ENCODE measurements at places on chromosomes 2 and 18. TPM values are rescaled to one million over a fixed set of nuclear protein-coding genes. Genes with fewer than 3 reads are reported as not detected.

DNA sequence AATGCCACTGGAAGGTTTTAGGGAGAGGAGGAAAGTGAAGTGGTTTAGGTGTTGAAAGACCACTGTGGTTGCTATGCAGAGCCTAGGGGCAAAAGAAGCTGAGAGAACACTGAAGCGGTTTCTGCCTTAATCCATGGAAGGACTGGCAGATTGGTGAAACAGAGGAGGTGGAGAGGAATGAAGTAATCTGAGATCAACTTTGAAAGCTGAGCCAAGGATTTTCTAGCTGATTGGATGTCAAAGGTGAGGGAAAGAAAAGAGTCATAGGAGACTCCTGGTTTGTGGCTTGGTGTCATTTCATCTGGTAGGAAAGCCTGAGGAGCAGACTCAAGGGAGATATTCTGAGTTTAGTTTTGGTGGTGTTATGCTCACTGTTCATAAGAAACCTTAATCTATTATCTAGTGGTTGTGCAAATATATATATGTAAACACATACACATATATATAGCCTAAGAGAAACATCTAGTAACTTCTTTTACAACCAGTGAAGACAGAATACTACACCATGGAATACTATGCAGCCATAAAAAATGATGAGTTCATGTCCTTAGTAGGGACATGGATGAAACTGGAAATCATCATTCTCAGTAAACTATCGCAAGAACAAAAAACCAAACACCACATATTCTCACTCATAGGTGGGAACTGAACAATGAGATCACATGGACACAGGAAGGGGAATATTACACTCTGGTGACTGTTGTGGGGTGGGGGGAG lies 134.1 kb upstream of the CREB1 start:
- peak; percentile 86 for DNase-seq

- no peak for DNase-seq
Measured at GRCh38 chr2:10522726-10523405, 74.7 kb upstream of the ODC1 start.

Gene KCNG3
- 0.02 TPM for total RNA-seq

Gene CD207
- not detected for total RNA-seq

Gene DSEL
- 40.3 TPM for total RNA-seq
